ENCODE measurements at places on chromosomes 1 and 21. TPM values are rescaled to one million over a fixed set of nuclear protein-coding genes. Genes with fewer than 3 reads are reported as not detected.

ARHGEF16 gene
- total RNA-seq: not detected

CDK11B gene
- 35.6 TPM for total RNA-seq

WNT2B gene
- not detected for total RNA-seq

PDC gene
- not detected for total RNA-seq

LHX8 gene
- total RNA-seq: not detected

HSD3B1 gene
- not detected for total RNA-seq

GON4L gene
- 79.9 TPM for total RNA-seq

ESPN gene
- total RNA-seq: 1.1 TPM

Measured in T-helper 2 cell treated with Interferon-gamma antibody and Interleukin-4, amounts not matched to agents 100 ng/mL and 5 ng/mL, for 36 hours (primary cell).